Lung (tissue), 17 donors: ENCODE measurements at places on chromosomes 12 and 14. TPM values are rescaled to one million over a fixed set of nuclear protein-coding genes. Genes with fewer than 3 reads are reported as not detected.

GRCh38 chr12:94282675-94283074, 134.3 kb downstream of the PLXNC1 start:
- no peak overlapping the region for H3K4me3 ChIP-seq
- H3K27ac ChIP-seq = peak overlapping the region; percentile 52
- H3K27me3 ChIP-seq = no peaks in the 10 kb centered on the region
- no peak for DNase-seq
- H3K4me1 ChIP-seq = no peaks in the 10 kb centered on the region
- H3K36me3 ChIP-seq = peaks cover 9% of the 10 kb centered on the region

GRCh38 chr12:54561164-54561563, 11.8 kb downstream of the PDE1B start:
- H3K36me3 ChIP-seq = no peaks in the 10 kb centered on the region
- peak; percentile 51 for DNase-seq
- H3K4me3 ChIP-seq = no peak overlapping the region

Gene WDR89
- polyA plus RNA-seq = 7.0 TPM

DNA sequence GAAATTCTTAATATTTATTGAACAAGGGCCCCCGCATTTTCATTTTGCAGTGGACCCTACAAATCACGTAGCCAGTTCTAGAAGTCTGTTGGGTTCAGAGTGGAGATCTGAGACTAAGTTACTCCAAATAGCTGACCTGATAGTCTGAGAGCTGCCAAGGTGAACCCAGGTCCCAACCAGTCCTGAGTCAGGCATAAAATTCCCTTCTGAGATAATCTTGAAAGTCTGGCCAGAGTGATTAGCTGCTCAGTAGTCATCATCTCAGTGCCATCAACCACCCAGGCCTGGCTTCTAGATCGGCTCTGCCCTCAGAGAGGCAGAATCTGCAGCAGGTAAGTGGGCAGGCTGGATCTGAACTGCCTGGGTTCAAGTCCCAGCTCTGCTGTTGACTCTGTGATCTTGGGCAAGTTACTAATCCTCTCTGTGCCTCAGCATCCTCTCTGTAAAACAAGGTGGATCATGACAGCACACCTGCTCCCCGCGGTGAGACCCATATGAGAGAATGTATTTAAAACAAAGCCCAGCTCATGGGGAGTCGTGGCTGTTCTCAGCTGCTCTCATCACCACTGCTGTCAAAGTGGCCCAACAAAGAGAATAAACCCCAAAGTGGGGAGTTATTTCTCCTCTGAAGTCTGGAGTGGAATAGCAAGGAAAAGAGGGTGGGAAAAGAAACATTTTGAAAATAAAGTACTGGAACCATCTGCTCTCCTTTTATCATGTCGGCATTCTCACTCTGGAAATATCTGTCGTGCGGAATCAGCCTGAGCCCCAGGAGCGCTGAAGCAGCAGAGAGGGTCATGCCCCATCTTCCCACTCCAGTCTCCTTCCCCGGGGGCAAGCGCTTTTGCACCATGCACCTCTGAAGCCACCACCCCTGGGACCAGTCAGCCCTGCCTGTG, 193.3 kb downstream of the DPF3 start:
- no peaks in the 10 kb centered on the region for H3K27me3 ChIP-seq
- DNase-seq = no peak
- no peaks in the 10 kb centered on the region for H3K4me1 ChIP-seq
- no peak overlapping the region for H3K4me3 ChIP-seq
- H3K36me3 ChIP-seq = no peaks in the 10 kb centered on the region

Gene TAC3
- not detected for polyA plus RNA-seq

Gene GLIPR1L2
- polyA plus RNA-seq = 0.65 TPM

Gene KCNJ8
- 6.2 TPM for polyA plus RNA-seq

GRCh38 chr12:58608711-58609110, 311.6 kb downstream of the LRIG3 start:
- no peaks in the 10 kb centered on the region for H3K36me3 ChIP-seq
- no peak for DNase-seq
- no peak overlapping the region for H3K27ac ChIP-seq
- H3K4me1 ChIP-seq = no peaks in the 10 kb centered on the region

Gene KCNA5
- 0.46 TPM for polyA plus RNA-seq

GRCh38 chr14:69328317-69328716, 68.4 kb downstream of the GALNT16 start:
- no peaks in the 10 kb centered on the region for H3K27me3 ChIP-seq
- H3K4me1 ChIP-seq = no peaks in the 10 kb centered on the region
- H3K36me3 ChIP-seq = no peaks in the 10 kb centered on the region
- no peak overlapping the region for H3K27ac ChIP-seq

GRCh38 chr12:52815676-52816588, 2.0 kb upstream of the KRT4 start:
- no peak overlapping the region for H3K27ac ChIP-seq
- no peak overlapping the region for H3K4me3 ChIP-seq
- DNase-seq = peak; percentile 24
- H3K4me1 ChIP-seq = no peaks in the 10 kb centered on the region

GRCh38 chr14:47346849-47347248, 328.6 kb downstream of the MDGA2 start:
- H3K27me3 ChIP-seq = no peaks in the 10 kb centered on the region
- no peaks in the 10 kb centered on the region for H3K4me1 ChIP-seq

Gene GZMH
- polyA plus RNA-seq = 3.1 TPM

GRCh38 chr12:67958187-67958586, 31.1 kb upstream of the IFNG-AS1 start:
- no peaks in the 10 kb centered on the region for H3K27me3 ChIP-seq
- H3K36me3 ChIP-seq = no peaks in the 10 kb centered on the region
- DNase-seq = no peak
- H3K4me1 ChIP-seq = peaks cover 6% of the 10 kb centered on the region
- no peak overlapping the region for H3K4me3 ChIP-seq
- H3K27ac ChIP-seq = no peak overlapping the region

DNA sequence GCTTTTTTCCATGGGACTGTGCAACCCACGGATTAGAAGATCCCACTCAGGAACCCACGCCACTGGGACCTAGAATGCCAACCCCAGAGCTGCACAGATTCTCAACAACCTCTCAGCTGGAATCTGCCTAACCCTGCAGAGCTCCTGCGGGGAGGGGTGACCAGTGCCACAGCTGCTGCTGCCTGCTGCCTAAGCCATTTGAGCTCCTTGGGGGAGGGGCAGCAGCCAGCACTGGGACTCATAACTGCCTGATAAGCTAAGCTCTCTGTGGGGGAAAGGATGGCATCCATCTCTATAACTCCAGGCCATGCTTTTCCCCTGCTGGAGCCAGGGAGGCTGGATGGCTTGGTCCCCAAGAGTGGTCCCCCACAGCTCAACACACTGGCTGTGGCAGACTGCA, 182.8 kb downstream of the SLC5A8 start:
- no peaks in the 10 kb centered on the region for H3K27me3 ChIP-seq
- DNase-seq = no peak
- no peaks in the 10 kb centered on the region for H3K4me1 ChIP-seq
- H3K27ac ChIP-seq = no peak overlapping the region

- H3K4me3 ChIP-seq = no peak overlapping the region
- no peaks in the 10 kb centered on the region for H3K36me3 ChIP-seq
- DNase-seq = no peak
Observed at GRCh38 chr12:59370933-59371332, 224.9 kb upstream of the SLC16A7 start.

- no peak overlapping the region for H3K27ac ChIP-seq
- no peak for DNase-seq
- H3K27me3 ChIP-seq = no peaks in the 10 kb centered on the region
- H3K4me1 ChIP-seq = no peaks in the 10 kb centered on the region
- no peaks in the 10 kb centered on the region for H3K36me3 ChIP-seq
Observed at GRCh38 chr14:86334355-86334754, 804.4 kb downstream of the FLRT2 start.

GRCh38 chr14:96906434-96906833, 109.3 kb downstream of the VRK1 start:
- no peak overlapping the region for H3K27ac ChIP-seq
- H3K4me1 ChIP-seq = no peaks in the 10 kb centered on the region
- no peak for DNase-seq

GRCh38 chr12:107349008-107349747, 255.8 kb upstream of the CRY1 start:
- no peaks in the 10 kb centered on the region for H3K27me3 ChIP-seq
- no peaks in the 10 kb centered on the region for H3K4me1 ChIP-seq
- no peaks in the 10 kb centered on the region for H3K36me3 ChIP-seq
- DNase-seq = peak; percentile 33

Gene A2ML1
- 0.04 TPM for polyA plus RNA-seq

- no peak for DNase-seq
- H3K27me3 ChIP-seq = no peaks in the 10 kb centered on the region
- no peak overlapping the region for H3K27ac ChIP-seq
- H3K4me1 ChIP-seq = no peaks in the 10 kb centered on the region
Observed at GRCh38 chr14:66490143-66491111, 4.3 kb downstream of the CCDC196 start.

Gene ASIC1
- polyA plus RNA-seq = 0.41 TPM

DNA sequence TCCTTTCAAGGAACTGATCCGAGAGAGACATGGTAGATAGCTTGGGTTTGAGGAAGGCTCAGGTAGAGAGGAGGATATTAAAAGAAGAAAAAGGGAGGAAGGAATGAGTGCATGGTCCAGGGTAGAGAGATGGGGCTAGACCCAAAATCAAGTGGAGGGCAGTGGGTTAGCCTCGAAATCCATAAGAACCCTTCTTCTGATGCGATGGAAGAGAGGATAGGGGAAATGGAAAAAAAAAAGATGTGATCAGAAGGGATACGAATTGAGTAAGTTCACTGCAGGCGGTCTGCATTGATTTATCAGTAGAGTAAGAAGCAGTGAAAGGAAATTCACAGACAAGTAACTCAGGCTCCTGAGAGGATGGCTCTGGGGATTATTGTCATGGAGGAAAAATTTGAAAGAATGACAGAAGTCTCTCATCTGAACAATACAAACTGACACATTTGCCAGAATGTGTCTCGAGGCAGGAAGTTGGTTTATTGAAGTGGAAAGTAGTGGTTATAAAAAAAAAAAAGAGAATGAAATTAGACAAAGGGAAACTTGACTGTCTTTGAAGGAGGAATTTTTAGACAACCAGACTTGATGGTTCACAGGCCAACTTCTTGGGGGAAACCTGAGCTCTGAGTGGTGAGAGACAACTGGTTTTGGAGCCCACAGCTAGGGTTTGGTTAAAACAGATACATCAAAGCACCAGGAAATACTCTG, 10.2 kb downstream of the PPFIBP1 start:
- no peak for DNase-seq
- H3K4me3 ChIP-seq = no peak overlapping the region
- peaks cover 3% of the 10 kb centered on the region for H3K36me3 ChIP-seq
- H3K4me1 ChIP-seq = peaks cover 4% of the 10 kb centered on the region

GRCh38 chr12:66644151-66644550, 34.7 kb downstream of the GRIP1 start:
- H3K36me3 ChIP-seq = no peaks in the 10 kb centered on the region
- H3K4me3 ChIP-seq = no peak overlapping the region
- no peaks in the 10 kb centered on the region for H3K4me1 ChIP-seq
- no peak for DNase-seq

- no peak for DNase-seq
- no peak overlapping the region for H3K27ac ChIP-seq
- no peaks in the 10 kb centered on the region for H3K36me3 ChIP-seq
- H3K27me3 ChIP-seq = no peaks in the 10 kb centered on the region
Observed at GRCh38 chr14:105290621-105291346, 10.0 kb downstream of the BRF1 start.

DNA sequence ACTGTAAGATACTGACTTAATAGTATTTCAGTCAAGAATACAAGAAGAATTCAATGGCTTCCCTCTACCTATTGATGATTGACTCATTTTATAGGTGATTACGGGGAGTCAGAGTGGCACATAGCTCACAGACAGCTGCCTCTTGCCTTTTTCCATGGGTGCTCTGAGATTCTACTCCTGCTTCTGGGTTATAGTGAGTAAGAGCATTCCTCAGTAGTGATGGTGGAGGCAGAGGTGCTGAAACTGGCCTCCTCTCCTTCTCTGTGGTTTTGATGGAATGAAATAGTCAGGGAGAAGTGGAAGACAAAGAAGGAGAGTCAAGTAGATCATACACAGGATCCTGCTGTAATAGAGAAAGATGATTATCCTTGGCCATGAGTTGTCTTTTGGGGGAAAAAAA, 438.2 kb upstream of the FAR2 start:
- H3K27ac ChIP-seq = no peak overlapping the region
- no peaks in the 10 kb centered on the region for H3K27me3 ChIP-seq
- H3K4me3 ChIP-seq = no peak overlapping the region
- no peaks in the 10 kb centered on the region for H3K4me1 ChIP-seq
- no peak for DNase-seq

Gene KCNK13
- polyA plus RNA-seq = 0.39 TPM

Gene LHX5
- not detected for polyA plus RNA-seq

DNA sequence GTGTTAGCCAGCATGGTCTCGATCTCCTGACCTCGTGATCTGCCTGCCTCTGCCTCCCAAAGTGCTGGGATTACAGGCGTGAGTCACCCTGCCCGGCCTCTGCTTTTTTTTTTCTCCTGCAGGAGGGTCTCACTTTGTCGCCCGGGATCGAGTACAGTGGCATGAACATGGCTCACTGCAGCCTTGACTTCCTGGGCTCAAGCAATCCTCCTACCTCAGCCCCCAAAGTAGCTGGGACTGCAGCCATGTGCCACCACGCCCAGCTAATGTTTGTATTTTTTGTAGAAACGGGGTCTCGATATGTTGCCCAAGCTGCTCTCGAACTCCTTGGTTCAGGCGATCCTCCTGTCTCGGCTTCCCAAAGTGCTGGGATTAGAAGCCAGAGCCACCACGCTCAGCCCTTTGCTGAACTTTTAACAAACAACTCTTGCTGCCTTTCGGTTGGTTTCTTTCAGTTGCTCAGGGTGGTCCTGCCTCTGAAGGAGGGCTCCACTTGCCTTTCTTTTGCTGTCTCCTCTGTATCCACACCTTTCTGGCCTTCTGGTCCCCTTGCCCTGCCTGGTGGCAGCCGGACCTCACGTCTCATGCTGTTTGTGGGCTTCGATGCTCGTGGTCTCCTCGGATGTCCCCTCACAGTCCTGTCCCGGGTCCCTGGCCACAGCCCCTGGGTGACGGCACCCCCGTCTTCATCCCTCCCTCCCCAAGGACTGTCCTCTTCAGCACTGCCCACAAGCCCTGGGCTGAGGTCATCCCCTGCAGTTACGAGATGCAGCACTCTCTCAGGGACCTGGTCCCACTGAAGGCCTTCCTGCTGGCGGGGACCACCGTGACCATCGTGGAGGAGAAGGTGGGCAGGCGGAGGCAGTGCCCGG, 3.8 kb upstream of the B3GNT4 start:
- H3K27me3 ChIP-seq = peaks cover 16% of the 10 kb centered on the region
- no peak for DNase-seq
- no peaks in the 10 kb centered on the region for H3K4me1 ChIP-seq
- H3K4me3 ChIP-seq = no peak overlapping the region
- no peak overlapping the region for H3K27ac ChIP-seq
